GM20000 (cell line): ENCODE measurements at places on chromosomes 4 and X.

GRCh38 chrX:120023259-120023658 lies 54.2 kb downstream of the RHOXF2B start:
- DNase-seq: no peak

DNA sequence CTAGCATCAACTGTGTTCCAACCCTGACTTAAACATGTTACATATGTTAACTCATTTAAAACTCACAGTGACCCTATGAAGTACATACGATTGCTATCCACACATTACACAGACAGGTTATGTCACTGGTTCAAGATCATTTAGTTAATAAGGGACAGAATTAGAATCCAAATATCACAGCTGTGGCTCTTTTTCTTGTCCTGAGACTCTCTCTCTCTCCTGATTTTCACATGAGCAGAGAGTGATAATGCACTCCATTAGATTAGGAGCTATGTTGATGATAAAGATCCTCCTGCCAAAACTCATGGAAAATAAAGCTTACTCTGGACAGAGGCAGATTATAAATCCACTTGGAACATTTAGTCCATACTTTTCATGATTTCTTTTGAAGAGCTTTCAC lies 408.3 kb downstream of the PPARGC1A start:
- DNase-seq: no peak

DNA sequence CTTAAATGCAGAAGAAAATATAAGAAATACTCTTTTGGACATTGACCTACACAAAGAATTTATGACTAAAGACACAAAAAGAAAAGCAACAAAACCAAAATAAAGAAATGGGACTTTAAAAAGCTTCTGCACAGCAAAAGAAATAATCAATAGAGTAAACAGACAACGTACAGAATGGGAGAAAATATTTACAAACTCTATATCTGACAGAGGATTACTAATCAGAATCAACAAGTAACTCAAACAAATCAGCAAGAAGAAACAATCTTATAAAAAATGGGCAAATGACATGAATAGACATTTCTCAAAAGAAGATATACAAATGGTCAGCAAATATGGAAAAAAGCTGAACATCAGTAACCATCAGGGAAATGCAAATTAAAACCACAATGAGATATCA lies 37.6 kb upstream of the UGT2B17 start:
- no peak for DNase-seq

DNA sequence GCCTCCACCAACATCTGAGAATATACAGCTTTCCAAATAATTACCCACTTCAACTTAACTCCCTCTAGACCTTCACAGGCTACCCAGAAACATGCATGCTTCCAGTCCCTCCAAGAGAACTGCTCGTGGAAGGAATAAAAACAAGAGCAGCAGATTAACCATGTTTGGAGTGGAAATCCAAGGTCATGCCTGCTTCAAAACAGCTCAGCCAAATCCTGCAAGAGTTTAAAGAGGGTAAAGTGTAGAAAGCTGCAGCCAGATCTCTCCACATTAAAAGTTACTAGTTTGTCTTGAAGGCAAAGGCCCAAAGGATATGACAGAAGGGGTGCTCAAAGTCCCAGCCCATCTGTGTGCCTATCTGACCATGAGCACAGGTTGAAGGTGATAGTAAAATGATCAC lies 139.3 kb downstream of the RNF150 start:
- DNase-seq: no peak

DNA sequence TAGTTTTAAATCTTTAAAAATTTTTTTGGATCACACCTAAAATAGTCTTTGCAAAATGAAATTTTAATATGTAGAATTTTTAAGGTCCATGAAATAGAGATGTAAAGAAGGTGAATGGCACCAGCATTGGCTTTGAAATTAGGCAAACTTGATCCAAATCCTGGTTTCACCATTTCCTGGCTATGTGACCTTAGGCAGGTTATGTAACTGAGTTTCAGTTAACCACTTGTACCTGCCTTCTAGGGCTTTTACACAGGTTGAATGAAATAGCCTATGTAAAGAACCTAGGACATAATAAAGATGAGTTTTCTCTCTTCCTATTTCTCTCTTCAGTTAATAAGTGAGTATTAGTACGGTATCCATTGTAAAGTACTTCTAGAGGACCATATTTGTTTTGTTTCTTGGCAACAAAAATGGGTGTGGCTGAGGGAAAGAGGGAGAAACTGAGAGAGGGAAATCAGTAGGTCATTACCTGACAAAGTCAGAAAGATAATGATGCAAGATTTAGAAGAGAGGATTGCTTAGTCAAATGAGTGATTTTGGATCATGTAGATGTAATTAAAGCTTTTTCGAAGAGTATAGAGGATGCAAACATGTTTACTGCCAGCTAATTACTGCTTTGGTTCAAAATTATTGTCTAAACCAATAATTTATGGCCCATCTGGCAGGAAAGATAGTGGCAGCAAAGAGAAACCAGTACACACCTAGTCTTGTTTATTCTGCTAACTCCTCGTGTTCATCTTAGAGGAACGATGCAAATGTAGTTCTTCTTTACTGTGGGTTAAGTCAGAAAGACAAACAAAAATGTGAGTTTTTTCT lies 81.9 kb downstream of the PDLIM5 start:
- DNase-seq: no peak

GRCh38 chr4:6327220-6327917 lies 57.7 kb downstream of the WFS1 start:
- peak; percentile 91 for DNase-seq

DNA sequence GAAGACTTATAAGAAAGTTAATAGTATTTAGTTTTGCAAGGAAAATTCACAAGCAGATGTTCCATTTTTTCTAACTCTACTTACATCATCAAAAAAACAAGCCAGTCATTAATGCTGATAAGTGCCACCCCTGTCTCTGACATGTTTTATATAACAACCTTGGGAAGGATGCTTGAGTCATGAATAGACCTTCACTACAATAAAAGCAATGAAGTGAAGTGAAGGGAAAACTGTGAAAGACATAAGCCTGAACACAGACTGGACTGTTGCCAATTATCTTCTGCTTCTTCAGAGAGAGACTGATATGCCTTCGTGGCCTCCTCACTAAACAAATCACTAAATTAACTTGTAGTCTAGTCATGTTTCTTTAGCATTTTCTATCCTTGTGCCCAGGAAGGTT lies 353.2 kb downstream of the PDHA2 start:
- no peak for DNase-seq

GRCh38 chr4:81377191-81377590 lies 94.5 kb downstream of the RASGEF1B start:
- DNase-seq: no peak

- no peak for DNase-seq
Measured at GRCh38 chrX:2427147-2427546, 73.6 kb downstream of the DHRSX start.

DNA sequence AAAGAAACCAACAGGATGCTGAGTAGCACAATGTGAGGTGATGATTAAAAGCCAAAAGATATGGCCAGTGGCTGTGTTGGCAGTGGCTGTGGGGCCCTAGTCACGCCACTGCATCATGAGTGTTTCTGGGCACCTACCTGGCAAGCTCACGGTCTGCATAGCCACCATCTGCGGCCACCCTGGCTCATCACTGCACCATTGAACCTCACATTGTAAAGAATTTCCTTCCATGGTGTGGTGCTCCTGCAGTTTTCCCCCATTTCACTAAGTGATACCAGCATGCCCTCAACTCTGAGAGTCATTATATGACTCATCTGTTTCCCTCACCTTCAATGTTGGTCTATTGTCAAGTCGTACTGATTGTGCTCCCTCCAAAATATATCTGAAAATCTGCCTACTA lies 45.5 kb upstream of the CLNK start:
- no peak for DNase-seq

DNA sequence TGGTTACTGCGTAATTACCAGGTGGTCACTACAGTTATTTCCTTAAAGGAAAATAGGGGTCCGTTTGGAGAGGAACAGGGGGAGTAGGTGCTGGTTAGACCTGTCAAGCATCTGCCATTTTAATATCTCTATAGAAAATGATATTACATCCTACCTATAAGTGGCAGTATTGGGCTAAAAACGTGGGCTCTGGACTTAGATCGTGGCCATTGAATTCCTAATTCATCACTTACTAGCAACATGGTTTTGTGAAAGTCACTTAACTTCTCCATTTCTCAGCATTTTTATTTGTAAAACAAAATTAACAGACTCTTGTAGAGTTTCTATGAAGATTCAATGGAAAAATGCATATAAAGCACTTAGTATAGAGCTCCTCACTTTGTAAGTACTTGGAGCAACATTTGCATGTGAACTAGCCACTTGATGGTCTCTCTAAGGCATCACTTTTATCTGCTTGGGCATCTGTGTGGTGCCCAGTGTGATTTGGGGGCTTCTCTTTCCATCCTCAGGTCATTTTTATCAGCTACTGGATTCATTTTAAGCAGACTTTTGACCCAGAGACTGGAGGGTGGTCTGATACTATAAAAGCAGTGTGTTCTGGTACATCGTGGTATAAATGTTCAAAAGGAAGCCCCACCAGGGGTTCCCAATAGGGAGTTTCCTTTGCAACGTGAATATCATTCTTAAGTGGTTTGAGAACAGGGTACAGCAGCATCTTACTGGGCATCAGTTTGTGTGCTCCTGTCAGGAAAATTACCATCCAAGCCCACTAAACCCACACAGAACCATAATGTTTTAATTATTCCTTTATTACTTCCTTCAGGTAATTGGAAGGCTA lies 42.7 kb upstream of the RASSF6 start:
- DNase-seq: peak; percentile 39

GRCh38 chr4:173758132-173758531 lies 228.1 kb upstream of the HAND2 start:
- DNase-seq: no peak

- DNase-seq: no peak
Measured at GRCh38 chr4:12458621-12459020, 1025.5 kb downstream of the RAB28 start.

- DNase-seq: no peak
Measured at GRCh38 chrX:22323541-22323940, 50.8 kb downstream of the CBLL2 start.

- DNase-seq: no peak
Measured at GRCh38 chr4:52685316-52685715, 26.2 kb upstream of the USP46 start.

DNA sequence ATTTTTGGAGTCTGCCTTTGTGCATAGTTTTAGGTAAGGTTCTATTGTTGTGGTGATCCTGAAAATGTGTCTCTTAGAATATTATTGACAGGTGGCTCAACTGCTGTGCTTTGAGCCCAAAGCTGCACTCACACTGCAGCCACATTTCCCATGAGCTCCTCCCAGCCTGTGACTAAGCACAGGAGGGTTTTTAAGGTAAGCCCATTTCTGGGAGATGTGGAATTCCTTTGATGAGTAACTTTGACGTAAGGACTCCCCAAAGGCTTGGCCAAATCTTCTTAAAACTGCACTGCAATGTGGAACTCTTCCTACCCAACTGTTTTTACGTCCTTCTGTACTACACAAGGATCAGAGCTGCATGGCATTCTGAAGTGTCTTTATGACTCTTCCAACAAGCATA lies 20.0 kb upstream of the TMPRSS11A start:
- no peak for DNase-seq

GRCh38 chr4:167290678-167291077 lies 56.4 kb upstream of the SPOCK3 start:
- no peak for DNase-seq

GRCh38 chr4:76821641-76822040 lies 76.3 kb downstream of the SOWAHB start:
- no peak for DNase-seq

DNA sequence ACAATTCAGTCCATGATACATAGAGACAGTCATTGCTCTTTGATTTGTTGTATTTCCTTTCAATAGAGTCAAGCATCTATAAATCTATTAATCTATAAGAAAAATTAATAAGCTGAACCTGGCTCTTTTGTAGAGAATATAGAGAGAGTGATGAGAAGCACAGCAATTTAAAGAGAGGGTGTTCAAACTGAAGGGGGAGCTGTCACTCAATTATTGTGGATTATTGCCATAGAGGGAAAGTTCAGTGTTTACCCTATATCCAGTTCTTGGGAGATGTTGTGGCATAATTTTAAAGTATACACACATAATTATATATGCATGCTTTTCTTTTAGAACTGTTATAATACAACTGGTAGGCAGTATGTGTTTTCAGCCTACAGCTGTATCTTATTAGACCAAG lies 1469.0 kb upstream of the PABPC4L start:
- no peak for DNase-seq

- no peak for DNase-seq
Measured at GRCh38 chr4:83605744-83606172, 69.8 kb downstream of the GPAT3 start.

DNA sequence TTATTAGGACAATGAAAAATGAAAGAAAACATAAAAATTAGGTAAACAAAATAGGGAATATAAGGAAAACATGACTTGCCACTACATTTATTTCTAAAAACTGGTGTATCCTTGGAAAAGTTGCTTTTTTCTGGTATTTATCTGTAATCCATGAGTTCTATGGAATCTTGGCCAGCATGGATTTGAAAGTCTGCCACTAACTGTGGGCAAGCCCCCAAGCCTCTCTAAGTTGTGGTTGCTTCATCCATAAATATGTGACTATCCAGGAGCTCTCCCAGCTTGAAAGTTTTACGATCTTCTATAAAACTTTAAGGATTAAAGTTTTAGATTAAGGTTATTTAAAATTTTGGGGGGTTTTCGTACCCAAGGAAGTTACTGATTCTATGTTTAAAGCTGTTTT lies 21.8 kb downstream of the RPS6KA3 start:
- no peak for DNase-seq

GRCh38 chrX:153471663-153472280 lies 1.4 kb upstream of the HAUS7 start:
- DNase-seq: no peak

DNA sequence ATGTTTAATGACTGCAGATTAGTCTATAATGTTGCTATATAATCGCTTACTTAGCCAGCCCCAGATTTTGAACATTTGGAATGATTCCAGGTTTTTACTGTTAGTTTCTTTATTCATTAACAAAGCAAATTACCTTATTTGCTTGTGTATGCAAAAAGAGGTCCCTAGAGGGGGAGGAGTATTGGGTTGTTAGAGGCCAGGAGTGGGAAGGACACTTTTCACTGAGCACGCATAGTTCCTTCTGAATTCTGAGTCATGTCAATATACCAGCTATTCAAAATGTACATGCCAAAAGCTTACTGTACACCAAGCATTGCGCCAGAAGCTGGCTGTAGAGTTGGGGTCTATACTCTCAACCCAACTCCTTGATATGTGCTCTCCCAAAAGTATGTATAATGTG lies 5.1 kb upstream of the DGAT2L6 start:
- no peak for DNase-seq
